ENCODE measurements at places on chromosomes 7 and 10.
A peak's percentile ranks its signal among the peaks of the same experiment; 100 is the strongest.

GRCh38 chr7:152354061-152354460 is 81.7 kb downstream of the KMT2C start:
- no peak for DNase-seq

DNA sequence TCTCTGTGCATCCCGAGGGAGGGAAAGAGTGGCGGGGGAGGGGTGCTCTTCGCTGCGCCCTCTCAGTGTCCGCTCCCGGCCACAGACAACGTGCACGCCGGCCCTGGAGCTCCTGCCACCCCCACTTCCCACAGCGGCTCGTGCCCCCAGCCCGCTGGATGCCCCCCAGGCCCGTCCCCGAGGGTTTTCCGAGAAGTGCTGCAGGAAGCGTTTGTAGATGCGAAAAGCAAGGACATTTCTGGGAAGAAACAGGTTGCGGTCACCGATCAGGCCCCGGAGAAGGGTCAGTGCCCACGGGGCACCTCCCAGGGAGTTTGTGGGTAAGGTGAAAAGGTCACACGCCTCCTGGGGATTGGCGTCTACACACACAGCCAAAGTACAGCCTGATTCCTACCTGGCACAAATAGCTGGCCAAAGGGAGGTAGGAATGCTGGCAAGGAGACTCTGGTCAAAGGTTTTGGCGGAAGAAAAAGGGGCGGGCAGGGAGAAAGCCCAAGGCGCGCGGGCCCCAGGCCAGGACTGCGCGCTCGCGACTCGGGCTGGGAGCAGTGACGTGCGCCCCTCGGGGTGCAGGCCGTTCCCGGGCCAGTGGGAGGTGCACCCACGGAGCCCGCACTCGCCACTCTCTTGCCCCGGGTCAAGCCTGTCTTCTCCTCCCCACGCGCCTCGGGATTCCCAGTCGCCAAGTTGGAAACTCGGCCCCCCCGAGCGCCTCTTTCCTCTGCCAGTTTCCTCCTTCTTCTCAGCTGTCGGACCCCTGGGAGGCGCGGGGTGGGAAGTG is 1.5 kb upstream of the NRP1 start:
- DNase-seq: no peak

DNA sequence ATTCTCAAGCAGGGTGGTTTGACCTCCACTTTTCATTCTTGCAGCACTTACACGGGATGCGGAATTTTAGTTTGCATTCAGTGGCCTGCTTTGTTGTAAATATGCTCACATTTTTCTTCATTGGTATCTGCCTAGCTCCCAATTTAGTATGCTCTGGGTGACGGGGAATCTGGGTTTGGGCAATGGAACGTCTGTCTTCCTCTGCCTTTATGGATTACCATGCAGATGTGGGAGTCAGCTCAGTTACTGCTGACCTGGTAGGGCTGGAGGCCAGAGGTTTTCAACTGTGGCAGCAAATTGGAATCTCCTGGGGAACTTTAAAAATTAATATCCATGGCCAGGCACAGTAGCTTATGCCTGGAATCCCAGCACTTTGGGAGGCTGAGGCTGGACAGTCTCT is 161.6 kb downstream of the CAMK1D start:
- no peak for DNase-seq

DNA sequence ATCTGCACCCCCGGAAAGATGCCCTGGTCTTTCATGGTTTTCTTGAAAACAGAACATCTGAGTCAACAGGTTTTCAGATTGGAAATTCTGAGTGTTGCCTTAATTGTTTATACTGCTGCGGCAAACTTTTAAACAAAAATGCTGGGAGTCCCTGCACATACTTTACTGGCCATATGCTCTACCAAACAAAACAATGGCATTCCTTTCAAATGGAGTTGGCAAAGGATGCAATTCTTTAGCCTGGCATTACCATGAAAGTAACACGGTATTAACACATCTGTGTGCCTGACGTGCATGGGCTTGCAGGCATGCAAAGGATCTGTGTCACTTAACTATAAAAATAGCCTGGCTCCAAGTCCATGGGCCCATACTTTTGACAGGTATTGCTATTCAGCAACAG is 4.2 kb downstream of the INHBA start:
- no peak for DNase-seq

GRCh38 chr7:49187543-49188268 is 263.4 kb downstream of the CDC14C start:
- DNase-seq: no peak

DNA sequence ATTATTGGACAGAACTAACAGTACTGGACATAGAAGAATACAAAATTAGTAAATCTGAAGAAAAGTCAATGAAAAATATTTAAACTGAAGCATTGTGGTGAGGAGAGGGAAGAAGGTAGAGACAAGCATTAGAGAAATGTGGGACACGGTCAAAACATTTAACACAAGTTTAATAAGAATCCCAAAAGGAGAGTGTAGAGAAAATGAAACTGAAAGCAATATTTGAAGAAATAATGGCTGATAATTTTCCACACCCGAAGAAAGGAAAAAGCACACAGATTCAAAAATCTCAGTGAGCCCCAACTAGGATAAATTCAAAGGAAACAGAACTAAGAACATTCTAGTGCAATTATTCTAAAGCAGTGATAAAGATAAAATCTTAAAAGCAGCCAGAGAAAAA is 126.4 kb upstream of the LRRTM3 start:
- no peak for DNase-seq

DNA sequence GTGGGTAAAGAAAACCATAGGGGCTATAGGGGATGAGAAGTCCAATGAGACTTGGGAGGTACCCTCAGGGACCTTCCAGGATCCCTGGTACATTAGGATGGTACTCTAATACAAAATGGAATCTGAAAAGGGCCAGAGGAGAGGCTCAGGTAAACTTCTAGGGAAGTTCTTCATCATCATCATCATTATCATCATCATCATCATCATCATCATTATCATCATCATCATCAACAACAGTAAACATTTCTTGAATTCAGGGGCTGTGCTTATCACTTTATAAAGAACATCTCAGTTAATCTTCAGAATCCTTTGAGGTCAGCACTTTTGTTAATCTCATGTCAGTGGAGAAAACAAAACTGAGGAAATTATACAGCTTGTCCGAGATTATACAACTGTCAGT is 50.1 kb downstream of the PLPP4 start:
- no peak for DNase-seq

DNA sequence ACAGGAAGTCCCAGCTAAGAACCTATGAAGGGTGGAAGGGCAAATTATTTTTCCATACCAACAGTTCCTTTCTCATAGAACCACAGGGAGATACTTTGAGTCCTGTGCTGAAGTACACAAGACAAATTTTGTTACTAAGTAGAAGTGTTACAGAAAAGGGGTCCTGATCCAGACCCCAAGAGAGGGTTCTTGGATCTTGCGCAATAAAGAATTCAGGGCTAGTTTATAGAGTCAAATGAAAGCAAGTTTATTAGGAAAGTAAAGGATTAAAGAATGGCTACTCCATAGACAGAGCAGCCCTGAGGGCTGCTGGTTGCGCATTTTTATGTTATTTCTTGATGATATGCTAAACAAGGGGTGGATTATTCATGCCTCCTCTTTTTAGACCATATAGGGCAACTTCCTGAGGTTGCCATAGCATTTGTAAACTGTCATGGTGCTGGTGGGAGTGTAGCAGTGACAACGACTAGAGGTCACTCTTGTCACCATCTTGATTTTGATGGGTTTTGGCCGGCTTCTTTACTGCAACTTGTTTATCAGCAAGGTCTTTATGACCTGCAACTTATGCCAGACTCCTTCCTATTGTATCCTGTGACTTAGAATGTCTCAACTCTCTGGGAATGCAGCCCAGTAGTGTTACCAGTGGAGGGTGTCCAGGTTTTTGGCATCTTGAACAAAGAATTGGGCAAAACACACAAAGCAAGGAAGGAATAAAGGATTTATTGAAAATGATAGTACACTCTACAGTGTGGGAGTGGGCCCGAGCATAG is 409.4 kb downstream of the SH2D4B start:
- DNase-seq: no peak

DNA sequence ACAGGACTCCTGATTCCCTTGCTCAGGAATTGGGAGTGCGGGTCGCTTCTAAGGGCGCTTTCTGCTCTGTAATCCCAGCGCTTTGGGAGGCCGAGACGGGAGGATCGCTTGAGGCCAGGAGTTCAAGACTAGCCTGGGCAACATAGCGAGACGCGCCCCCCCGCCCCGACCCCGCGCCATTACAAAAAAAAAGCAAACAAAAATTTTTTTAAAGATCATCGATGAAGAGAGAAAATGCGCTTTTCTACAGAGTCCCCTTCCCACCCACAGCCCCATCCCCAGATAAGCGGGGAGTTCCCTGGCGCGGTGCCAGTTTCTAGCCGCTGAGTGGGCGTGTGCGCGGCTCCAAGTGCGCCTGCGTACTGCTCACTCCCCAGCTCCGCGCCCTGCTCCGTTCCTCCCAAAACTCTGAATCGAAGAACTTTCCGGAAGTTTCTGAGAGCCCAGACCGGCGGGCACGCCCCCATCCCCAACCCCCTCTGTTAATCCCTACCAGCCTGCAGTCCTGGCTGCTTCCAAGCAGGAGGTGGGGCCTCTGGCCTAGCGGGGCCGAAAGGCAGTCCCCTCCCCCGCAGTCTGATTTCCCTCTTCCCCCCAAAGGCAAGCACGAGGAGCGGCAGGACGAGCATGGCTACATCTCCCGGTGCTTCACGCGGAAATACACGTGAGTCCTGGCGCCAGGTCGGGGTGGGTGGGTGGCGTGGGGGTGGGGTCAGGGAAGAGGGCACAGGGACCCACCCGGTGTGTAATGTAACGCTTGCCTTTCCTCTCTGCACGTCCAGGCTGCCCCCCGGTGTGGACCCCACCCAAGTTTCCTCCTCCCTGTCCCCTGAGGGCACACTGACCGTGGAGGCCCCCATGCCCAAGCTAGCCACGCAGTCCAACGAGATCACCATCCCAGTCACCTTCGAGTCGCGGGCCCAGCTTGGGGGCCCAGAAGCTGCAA is 1.0 kb downstream of the HSPB1 start:
- DNase-seq: peak; percentile 36

DNA sequence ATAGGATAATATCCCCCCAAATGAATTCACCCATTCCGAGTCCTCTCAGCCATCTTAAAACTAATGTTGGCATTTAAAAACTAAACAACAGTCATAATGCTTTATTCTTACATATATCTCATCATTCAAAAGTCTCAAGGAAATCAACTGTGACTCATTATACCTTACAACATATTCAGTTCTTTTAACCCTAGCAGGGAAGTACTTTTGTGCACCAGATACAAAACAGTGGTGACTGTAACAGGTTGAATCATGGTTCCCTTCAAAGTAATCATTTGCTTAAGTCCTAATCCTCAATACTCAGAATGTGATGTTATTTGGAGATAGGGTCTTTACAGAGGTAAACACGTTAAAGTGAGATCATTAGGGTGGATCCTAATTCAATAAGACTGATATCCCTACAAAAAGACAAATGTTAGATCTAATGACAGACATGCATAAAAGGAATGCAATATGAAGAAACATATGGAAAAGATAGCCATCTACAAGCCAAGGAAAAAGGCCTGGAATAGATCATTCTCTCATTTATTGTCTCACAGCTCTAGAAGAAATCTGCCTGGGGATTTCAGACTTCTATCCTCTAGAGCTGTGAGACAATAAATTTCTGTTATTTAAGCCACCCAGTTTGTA is 42.3 kb downstream of the RELN start:
- no peak for DNase-seq

DNA sequence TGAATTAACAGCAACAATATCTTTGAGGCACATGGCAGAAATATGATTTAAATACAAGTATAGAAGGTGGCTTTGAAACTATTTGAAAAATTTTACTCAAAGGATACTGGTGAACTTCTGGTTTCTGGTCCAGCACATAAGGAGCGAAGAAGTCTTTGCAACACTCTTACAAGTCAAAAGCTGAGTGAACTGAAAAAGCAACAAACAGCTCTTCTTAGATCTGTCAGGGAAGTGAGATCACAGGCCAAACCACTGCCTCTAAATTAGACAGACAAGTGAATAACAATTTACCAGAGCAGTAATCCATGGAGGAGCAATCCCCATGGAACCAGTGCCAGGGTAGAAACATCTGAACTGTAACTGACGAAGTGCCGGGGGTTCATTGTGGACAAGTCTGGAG is 9.6 kb upstream of the VWC2 start:
- DNase-seq: no peak

GRCh38 chr10:73359492-73359891 is 828 bp upstream of the CFAP70 start:
- DNase-seq: no peak

DNA sequence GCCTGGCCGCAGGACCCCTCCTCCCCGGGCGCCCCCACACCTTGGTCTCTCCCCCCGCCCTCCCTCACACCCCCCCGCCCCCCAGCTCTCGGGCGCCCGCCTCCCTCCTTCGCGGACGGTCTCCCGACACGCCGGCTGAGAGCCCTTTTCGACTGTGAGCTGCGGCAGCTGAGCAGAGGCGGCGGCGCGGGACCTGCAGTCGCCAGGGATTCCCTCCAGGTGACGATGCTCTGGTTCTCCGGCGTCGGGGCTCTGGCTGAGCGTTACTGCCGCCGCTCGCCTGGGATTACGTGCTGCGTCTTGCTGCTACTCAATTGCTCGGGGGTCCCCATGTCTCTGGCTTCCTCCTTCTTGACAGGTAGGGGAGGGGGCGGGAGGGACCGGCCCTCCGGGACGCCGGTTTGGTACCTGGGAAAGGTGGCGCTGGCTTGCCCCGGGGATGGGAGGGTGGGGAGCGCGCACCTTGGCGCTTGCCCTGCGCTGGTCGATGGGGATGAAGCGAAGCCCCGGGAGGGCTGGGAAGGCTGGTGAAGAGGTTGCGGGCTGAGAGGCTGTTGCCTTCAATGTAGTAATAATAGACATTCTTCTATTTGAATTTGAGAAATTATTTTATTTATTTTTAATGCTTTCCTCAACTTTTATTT is at the start of gene BMPER:
TSS of gene BMPER (plus strand) at position 151 of the 644 bp plus-strand sequence. CDS start at position 226, 75 bp downstream.
- peak; percentile 36 for DNase-seq

DNA sequence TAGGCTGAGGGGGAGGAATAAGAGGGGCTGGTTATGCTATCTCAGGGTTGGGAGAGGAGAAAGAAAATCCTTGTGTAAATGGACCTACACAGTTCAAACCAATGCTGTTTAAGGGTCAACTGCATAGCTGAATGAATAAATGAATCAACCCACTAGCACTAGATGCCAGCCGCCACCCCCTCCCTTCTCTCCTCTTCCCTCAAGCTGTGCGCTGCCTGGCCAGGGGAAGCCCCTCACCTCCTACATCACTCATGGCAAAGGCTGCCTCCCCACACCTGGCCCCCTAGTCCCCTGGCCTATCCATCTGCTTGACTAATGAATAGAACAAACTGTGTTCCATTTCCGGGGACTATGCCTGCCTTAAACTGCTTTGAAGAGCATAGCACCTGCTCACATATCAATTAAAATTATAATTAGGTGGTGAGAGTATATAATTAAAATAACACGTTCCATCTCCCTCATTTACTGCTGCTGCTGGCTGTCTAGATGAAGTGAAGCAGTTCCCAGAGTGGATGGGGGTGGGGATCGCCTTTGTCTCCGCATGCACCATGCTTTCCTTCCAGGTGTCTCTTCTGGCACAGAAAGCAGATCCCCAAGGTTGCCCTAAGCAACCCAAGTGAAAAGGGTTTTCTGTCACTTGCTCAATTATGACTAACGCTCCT is 32.6 kb downstream of the GRID1 start:
- DNase-seq: no peak

- no peak for DNase-seq
Observed at GRCh38 chr7:14504134-14504533, 398.4 kb downstream of the DGKB start.

GRCh38 chr7:48111596-48111995 is 22.5 kb downstream of the UPP1 start:
- DNase-seq: no peak

GRCh38 chr10:59176241-59177030 is at the start of gene PHYHIPL:
PHYHIPL (plus strand) TSS chr10:59176643; CDS start chr10:59176854, 211 bp downstream.
- peak; percentile 62 for DNase-seq

- DNase-seq: no peak
Observed at GRCh38 chr10:131735577-131735976, 165.2 kb upstream of the PPP2R2D start.

Data from occipital lobe (tissue), 3 donors.